ENCODE measurements at places on chromosomes 4 and X.
A peak's percentile ranks its signal among the peaks of the same experiment; 100 is the strongest.

- no peak for DNase-seq
Observed at GRCh38 chr4:109877400-109877799, 29.5 kb downstream of the LRIT3 start.

GRCh38 chrX:133214301-133214700 is 3.9 kb downstream of the TFDP3 start:
- DNase-seq, result no peak

DNA sequence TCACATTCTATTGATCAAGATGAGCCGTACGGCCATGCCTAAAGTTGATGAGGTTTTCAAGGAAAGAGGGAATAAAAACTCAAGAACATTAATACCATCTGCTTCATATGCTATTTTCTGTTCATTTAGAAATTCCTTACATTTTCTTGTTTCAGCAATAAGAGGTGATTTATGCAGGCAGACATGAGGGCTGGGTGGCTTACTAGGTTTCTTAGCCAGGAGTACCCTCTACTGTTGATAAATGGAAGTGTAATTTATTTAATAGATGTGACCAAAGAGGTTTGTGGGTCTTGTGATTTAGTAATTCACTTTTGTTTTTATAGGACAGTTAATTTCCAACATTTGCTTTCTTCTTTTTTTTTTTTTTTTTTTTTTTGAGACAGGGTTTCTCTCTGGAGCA is 6.4 kb upstream of the SMIM9 start:
- peak; percentile 72 for DNase-seq

DNA sequence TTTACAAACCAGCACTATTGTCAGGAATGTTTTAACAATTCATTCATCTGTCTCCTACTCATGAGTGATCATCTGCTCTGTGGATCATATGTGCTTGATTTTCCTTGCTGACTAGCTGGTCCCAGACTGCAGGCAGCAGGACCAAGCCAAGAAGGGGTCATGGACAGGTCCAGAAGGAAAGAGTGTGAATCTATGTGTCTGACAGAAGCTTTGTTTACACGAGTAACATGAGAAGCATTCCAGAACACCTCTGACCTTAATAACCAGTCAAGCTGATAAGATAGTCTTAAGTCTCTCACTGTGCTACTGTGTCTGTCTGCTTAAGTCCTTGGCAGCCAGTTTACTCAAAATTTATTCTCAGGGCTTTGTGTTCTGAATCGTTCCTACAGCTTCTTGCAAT is 39.0 kb downstream of the GUCY1A1 start:
- DNase-seq, result peak; percentile 75

DNA sequence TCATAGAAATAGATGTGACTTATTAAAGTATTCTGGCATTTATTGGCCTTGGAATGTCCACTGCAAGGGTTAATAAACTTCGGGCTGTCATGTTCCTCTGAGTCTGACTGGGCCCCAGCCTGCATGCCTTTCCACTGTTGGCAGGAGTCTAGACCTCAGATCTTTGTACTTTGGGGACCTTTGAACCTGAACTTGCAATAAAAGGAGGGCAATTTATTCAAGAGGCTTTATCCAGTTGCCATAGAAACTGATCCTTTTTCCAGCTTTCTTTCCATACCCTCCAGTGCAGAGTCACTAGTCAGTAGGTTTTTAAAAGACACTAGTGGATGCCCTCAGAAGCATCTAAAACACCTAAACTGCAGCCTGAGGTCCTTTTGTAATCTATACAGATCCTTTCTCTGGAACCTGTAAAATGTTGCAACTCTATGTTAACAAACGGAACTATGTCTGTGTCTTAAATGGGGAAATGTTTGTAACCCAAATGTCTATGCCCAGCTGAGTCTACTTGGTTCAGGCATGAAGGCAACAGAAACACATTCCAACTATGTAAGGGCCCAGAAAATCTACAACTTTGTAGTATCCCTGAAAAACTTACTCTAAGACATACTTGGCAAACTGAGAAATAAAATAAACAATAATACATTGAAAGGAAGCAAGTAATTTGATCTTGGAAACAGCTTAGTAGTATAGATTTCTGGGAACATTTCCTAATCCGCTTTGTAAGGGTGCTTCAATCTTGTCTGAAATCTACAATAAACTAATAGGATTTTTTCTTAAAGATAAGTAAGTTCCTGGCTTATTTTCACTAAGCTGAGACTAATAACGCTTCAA is 41.5 kb downstream of the SOWAHB start:
- DNase-seq, result peak; percentile 34

DNA sequence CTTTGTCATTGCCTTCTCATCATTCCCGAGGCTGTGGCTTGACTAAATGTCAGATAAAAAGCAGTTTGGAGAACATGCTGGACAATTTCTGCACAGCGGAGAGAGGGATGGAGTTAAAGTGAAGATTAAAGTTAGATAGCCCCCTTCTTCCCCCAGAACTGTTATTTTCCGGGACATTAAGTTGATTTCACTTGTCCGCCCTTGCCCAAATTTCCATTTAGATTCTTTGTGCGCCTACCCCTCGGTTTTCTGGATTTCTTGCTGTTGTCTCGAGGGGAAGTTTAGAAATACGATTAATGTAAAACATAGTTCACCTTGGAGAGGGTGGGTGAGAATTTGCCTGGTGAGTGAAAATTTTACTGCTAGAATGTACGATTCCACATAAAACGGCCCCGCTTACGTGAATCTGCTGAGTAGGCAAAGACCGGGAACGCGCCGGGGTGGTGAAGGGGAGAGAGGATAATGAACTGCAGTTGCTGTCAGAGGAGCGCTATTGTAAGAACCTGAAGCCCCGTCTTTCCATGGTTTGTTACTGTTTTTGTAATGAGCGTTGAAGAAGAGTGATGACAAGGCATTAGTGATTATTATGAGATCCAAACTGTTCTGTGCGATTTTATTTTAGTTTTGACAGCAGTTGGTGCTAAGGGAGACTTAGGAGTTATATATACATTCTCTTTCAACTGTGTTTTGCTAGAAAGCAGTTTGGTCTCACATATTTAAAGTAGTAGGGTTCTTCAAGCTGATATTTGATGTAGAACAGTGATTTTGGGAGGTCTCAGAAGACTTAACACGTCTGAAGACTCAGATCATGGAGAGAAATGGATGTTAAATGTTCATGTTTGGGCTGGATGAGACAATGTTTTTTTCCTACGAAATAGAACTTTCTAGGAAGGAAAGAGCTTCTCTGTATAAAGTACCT is 73.0 kb downstream of the AFF1 start:
- peak; percentile 69 for DNase-seq

DNA sequence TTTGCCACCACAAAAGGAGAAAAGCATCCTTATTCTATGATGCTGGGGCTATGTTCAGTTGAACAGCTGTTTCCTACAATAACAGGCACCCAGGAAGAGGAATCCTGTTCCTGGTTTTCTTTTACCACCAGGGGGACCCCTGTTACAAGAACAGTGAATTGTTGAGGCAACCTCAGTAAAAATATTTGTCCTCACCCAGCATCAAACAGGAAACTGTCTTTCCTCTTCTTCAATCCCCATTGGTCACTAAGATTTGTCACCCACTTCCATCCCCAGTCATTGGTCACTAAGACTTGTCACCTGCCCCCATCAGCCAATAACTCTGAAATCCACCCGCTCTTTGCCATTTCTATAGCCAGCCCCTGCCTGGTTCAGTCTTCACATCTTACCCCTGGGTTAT is 143.5 kb upstream of the GALNT7 start:
- DNase-seq, result peak; percentile 68

DNA sequence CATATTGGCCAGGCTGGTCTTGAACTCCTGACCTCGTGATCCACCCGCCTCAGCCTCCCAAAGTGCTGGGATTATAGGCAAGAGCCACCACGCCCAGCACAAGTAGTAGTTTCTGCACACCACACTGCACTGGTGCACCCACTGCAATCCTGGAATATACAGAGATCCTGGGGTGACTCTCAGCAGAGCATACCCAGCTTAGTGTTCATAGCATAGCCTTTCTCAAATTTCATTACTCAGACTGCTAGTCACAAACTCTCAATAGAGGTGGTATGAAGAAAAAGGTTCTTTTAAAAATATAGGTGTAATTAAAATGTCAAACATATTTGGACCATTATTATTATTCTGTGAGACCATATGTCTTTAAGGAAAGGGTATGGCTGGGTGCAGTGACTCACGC is 6.2 kb upstream of the ARHGAP10 start:
- no peak for DNase-seq

DNA sequence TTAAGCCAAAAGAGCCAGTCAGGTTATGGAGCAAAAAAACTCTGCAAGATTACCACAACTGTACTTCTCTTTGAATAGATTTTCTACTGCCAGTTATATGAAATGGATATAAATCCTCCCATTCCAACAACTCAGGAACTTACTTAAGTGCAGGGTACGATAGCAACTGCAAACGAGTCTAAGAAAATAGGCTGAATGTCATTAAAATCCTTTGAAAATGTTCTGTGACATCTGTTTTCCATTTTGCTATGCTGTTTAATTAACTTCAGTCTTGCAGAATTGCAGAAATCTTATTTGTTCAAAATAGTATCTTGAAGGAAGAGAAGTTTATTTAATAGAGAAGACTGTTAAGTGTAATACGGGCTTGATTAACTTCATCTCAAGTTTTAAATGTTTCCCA is 243.8 kb downstream of the PALLD start:
- DNase-seq, result no peak

DNA sequence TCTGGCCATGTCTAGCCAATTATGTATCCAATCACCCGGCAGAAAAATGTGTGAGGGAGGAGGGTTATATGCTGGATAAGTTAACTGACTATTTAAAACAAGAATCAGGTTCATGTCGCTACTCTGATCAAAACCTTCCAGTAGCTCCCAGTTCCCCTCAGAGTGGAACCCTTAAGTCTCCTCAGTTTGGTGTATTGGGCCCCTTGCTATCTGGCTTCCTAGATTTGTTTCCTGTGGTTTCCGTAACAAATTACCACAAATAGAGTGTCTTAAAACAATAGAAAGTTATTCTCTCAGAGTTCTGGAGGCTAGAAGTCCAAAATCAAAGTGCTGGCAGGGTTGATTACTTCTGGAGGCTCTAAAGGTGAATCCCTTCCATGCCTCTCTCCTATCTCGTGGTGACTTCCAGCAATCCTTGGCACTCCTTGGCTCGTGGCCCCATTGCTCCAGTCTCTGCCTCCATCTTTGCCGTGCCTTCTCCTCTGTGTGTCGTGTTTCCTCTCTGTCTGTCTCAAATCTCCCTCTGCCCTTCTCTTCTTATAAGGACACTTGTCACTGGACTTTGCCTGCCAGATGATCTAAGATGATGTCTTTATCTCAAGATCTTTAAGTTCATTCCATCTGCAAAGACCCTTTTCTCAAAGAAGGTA is 10.5 kb upstream of the ENPP6 start:
- DNase-seq, result no peak

DNA sequence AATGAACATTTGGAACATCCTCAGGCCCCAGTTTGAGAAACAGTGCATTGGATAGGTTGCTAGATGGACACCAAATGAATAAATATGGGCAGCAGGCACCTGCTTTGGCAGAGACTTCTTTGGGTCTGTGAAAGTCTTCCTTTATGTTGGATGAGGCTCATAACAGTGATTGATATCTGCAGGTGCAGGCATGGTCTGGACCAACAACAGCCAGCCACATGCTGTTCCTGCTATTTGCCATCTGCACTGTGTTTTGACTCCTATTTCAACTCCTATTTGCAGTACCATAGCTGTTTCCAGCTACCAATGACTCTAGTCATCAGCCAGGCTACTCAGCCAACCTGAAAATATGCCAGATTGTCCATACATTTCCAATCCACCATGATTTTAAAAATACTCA is 60.9 kb downstream of the ANAPC4 start:
- no peak for DNase-seq

DNA sequence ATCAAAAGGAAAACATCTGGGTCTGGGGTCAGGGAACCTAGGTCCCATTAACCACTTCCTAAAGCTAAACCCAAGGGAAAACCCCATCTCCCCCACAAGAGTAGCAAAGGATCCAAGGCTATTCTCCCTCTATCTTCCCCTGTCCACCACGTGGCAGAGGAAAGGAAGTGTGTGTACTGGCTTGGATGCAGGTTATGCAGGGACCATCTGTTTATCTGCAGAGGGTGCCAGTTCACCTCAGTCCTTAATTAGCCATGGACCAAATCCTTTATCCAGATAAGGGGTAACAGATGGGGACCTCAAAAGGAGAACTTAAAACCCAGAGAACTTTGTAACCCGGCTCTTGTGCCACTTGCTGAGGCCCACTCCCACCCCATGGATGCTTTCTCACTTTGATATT is 135.3 kb downstream of the ZNF518B start:
- peak; percentile 37 for DNase-seq

GRCh38 chr4:152258804-152259708 is 276.8 kb downstream of the FBXW7 start:
- no peak for DNase-seq

- DNase-seq, result no peak
Observed at GRCh38 chr4:108943976-108944591, 181.2 kb upstream of the ETNPPL start.

- DNase-seq, result no peak
Observed at GRCh38 chr4:182556580-182556979, 313.4 kb downstream of the TENM3 start.

- peak; percentile 4 for DNase-seq
Observed at GRCh38 chrX:106619797-106620196, 8.0 kb downstream of the RADX start.

GRCh38 chr4:73259571-73260090 is 1.0 kb upstream of the ANKRD17 start:
- DNase-seq, result peak; percentile 68

DNA sequence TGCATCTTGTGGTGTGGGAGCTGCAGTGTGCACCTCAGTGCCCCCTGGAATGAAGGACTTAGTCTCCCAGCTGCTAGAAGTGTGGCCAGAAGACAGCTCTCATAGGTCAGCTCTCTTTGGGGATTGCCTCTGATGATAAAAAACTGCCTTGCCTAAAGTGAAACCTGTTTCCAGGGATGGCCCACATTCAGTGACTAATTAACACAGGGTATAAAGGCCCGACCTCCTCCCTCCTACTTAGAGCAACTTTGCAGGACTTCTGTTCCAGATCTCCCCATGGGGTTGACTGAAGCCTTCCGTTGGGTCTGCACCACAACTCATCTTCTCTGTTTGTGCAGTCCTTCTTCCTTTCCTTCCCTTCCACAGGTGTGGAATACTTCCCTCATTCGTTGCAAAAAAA is 53.2 kb downstream of the SPINK2 start:
- DNase-seq, result no peak

DNA sequence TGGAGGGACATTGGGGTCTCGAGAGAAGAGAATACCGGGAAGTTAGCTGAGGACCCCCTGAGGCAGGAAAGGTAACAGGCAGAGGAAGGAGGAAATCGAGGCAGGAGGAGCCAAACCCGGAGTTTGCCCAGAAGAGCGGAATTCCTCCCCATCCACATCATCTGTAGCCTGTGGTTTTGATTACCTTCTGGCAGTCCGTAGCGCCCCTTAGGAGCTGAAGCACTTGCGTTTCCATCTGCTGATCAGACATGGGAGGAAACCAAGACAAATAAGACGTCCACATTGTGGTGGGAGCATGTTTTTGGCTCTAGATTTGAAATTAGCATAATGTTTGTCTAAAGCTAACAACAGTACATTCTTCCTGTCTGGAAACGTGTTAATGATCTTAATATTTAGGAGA is 26.8 kb upstream of the HMX1 start:
- DNase-seq, result no peak

DNA sequence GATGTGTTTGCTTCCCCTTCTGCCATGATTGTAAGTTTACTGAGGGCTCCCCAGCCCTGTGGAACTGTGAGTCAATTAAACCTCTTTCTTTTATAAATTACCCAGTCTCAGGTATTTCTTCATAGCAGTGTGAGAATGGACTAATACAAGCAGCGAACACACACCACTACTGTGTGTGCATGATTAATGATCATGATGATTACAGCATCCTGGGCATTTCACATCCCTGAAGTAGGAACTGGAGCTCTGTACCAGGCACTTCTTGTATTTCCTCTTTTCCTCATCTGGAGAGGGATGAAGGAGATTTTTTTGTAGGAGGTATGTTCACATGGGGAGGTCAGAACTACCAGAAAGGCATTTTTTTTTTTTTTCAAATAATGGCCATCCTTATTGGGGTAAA is 60.8 kb downstream of the PPM1K start:
- DNase-seq, result no peak
